ENCODE measurements at places on chromosomes 6 and 20.

DNA sequence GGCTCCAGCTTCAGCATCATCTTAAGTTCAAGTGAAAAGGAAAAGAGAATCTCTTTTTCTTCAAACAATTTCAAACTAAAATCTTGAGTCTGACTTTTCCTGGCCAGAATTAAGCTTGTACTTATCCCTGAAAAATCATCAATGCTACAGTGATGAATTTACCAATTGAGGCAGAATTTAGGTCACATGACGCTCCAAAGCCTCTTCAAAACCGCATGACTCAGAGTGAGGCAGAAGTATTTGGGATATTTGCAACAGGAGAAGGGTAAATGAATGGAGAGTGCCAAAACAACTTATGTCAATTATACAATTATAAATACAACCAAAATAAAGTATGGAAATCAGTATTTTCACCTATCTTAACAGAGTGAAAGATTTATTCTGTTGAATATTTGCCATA is 515.5 kb downstream of the COL12A1 start:
- DNase-seq: no peak

DNA sequence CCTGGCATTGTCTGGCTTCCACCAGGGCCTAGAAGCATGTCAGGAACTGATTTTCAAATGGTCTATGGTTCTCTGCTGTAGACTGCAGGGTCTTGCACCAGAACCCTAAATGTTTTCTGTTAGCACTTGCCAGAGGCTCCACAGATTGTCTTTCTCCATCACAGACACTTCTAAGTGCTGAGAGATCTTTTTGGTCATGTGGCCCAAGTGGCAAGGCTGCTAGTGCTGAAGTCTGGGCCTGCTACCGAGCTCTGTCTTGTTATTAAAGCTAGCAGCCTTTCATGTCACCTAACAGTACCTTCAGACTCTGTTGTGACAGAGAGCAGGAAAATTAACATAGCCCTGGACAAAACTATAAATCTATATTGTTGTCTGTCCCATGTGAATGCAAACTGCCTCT is 120.7 kb upstream of the BACH2 start:
- DNase-seq: no peak

GRCh38 chr20:46999801-47000465 is 105.3 kb downstream of the EYA2 start:
- no peak for DNase-seq

- no peak for DNase-seq
These were observed at the start of gene PRSS16 for GRCh38 chr6:27247133-27247836. PRSS16 (plus strand) TSS chr6:27247701; CDS start chr6:27247738, 37 bp downstream.

DNA sequence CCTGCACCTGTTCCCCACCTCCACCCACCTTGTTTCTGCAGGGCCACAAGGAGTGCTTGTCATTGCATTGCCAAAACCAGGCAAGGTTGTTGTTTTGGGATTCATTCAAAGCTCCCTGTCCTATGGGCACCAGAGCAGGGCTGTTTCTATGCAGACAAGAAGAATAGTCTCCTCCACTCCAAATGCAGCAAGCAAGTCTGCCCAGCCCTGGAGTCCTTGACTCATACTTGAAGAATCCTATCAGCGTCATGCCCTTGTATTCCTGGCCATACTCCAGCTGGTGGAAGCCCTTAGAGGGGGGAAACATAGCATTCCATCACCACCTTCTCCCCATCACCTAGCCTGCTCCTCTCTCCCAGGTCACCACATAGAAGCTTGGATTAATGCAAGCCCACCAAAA is 145.3 kb upstream of the ECI2 start:
- no peak for DNase-seq

DNA sequence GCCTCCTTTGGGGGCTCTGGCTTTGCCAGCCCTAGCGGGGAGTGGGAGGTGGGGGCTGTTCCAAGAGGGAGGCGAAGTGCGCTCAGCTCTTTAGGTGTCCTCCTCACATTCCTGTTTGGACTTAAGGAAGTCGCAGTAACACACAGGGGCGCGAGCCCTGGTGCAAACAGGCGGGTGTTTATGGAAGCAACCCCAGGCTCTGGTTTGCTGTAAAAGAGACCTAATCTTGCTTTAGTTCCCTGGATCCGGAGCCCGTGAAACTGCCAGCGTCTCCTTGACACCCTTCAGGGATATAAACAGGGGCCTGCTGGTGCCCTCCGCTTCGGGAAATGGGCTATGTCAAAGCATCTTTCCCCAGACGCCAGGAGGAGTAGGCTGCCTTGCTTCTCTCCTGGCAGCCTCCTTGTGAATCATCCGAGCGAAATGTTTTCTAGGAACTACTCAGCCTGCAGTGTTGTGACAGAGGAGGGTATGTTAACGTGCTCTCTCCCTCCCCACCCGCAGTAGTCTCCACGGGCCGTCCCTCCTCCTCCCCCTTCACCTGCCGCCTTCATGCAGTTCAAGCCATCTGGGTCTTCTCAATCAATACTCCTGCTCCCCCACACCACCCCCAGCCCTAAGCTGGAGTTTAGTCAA is 168.0 kb upstream of the LRFN2 start:
- no peak for DNase-seq

Data from stimulated activated CD4-positive, alpha-beta T cell treated with anti-CD3 and anti-CD28 coated beads, Interleukin-1b, Interleukin-23, amount 100 ng/mL, for 1 hour (primary cell).